ENCODE measurements at places on chromosomes 1 and 21.
A peak's percentile ranks its signal among the peaks of the same experiment; 100 is the strongest.

- DNase-seq: no peak
Measured at GRCh38 chr1:229617351-229618100, 8.4 kb downstream of the TAF5L start.

GRCh38 chr21:41634211-41634694 lies 126.3 kb upstream of the TMPRSS2 start:
- DNase-seq: no peak

DNA sequence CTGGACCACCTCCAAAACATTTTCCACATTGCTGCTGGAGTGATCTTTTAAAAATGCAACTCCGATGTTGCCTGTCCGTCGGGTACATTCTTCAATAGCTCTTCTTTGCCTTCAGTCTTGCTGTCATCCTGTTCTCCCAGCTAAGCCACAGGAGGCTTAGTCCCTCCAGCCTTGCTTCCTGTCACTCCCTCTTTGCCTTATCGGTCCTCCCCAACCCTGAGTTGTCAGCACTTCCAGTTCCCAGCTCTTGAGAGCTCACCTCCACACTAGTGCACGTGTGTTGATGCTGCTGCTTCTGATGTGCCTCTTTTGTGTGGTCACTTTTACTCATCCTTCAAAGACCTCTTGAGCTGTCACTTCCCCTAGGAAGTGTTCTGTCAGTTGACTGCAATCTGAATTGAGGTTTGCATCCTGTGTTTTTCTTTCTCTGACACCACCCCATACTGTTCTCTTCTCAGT lies 15.3 kb downstream of the UCK2 start:
- no peak for DNase-seq

- DNase-seq: peak; percentile 12
Measured at GRCh38 chr1:52520148-52520547, 32.7 kb downstream of the TUT4 start.

DNA sequence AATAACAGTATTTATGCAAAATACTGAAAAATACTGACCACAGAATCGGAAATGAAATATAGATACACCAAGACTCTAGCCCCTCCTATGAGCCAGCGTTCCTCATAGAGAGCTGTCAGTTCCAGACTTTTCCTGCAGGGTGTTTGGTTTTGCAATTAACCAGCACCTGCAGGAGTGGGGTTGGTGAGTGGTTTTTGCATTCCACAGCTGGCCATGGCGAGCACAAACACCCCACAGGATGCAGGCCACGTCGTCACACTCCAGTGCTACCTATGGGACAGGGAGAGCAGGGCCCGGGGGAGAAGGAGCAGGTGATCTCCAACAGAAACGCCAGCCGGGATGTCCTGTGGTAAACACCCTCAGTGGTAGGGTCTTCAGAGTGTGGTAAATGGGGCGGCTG lies 94.1 kb downstream of the ERG start:
- DNase-seq: no peak

DNA sequence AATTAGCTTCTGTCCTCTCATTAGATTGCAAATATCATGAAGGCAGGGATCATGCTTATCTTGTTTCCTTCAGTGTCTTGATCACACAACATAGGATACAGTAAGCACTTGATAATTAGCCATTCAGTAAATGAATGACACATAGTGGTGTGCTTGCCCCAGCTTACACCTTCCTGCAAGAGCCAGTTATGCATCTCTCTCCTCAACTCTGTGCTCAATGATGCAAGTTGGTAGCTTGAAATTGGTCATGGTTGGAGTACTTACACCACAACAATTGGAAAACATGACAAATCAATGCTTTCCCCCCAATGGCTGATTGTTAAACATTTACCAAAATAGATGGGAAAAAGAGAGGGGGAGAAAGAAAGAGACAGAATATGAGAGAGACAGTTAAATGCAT lies 129.2 kb downstream of the NUF2 start:
- DNase-seq: no peak

DNA sequence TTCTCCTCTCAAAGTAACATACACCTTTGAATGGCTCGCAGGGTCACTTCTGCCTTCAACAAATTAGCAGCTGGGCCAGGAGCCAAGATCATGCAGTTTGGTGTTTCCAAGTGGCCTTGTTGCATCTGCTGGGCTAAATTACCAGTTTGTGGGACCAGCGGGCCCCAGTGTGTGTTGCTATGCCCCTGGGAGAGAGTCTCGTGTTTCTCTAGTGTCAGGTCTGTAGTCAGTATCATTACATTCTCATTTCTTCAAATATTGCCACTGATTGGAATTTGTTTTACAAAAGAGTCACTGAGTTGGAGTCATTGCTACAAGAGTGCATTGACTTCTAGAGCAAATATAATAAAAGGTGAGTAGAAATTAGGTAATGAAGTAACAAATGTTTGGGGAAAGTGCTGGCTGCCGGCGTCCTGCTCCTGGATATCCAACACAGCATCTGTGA lies 35.5 kb downstream of the RHOU start:
- DNase-seq: no peak

GRCh38 chr1:65339866-65340468 lies 30.6 kb downstream of the DNAJC6 start:
- no peak for DNase-seq

DNA sequence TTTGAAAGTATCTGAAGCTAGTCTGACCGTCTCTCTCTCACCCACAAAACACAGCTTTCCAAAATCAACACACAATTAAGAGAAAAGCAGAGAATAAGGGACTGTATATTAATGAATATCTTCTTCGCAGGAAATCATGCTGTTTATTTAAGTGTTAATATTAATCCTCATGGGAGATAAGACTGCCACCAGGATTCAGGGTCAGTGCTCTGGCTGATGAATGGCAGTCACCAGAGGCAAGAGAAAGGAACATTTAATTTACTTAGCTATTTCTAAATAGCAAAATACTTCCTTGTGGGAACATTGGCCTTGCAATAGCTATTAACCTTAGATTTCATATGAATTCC lies 2.2 kb downstream of the SCYL3 start:
- DNase-seq: no peak

DNA sequence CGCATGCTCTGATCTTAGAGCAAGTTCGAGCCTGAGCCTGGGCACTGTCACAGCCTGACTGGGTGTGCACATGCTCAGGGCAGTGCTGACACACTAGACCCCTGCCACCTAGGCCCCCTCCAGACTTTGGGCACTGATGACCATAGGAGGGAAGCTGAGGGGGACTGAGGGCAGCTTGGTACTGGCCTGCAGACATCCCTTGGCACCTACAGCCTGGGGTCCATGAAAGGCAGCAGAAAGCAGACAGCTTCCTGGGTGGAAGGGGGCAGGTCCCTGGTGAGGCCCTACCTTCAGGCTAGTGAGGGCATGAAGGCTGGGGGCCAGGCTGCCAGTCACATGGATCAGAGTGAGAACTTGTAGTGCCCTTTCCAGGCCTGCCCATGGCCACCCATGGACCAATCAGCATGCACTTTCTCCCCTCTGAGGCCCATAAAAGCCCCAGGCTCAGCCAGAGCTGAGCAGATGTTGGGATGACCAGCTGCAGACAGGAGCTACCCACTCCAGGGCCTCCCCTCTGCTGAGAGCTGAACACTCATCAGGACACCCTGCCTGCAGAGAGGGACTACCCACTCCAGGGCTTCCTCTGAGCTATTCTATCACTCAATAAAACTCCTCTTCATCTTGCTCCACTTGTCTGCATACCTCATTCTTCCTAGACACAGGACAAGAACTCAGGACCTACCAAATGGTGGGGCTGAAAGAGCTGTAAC lies 680.8 kb downstream of the MATN1 start:
- no peak for DNase-seq

GRCh38 chr1:35264871-35265270 lies 3.6 kb upstream of the ZMYM4 start:
- DNase-seq: no peak

- no peak for DNase-seq
Measured at GRCh38 chr1:156489166-156489934, 11.2 kb downstream of the MEF2D start.

- DNase-seq: no peak
Measured at GRCh38 chr1:101407505-101408211, 170.8 kb downstream of the S1PR1 start.

DNA sequence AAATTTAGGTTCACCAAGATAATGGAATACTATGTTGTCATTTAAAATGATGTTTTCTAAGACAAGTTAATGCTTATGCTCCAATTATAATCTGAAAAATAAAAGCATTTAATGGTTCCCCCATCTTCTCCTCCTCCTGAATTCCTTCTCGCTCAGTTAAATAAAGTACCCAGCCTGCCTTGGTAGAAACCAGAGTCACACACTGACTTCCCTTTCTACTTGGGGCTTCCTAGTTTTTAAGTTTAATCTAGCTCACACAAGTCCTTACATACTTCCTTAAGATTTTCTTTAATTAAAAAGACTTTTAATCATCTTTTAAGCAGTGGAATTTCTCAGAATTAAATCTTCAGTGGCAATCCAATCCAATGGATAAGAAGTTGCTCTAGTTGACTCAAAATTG lies 32.9 kb downstream of the CD58 start:
- DNase-seq: no peak

GRCh38 chr21:26813426-26813998 lies 31.7 kb downstream of the ADAMTS1 start:
- DNase-seq: no peak

All from Panc1 (cell line).